ENCODE measurements at places on chromosomes 6 and 20.

DNA sequence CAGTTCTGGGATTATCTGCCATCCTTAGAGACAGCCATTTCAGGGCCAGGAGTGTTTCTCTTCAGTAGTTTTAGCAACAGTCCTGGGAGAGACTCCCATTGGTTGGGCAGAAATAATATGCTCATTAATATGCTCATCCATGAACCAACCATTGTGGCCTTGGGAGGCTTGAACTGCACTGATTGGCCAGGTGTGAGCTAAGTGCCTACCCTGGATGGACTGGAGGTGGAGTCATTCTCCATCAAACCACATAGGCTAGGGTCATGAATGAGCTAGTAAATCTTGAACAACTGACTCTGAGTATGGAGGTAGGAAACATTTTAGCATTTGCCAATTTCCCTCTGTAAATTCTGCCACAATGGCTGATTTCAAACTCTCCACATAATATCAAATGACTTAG lies 70.2 kb upstream of the ZFP64 start:
- DNase-seq = no peak

DNA sequence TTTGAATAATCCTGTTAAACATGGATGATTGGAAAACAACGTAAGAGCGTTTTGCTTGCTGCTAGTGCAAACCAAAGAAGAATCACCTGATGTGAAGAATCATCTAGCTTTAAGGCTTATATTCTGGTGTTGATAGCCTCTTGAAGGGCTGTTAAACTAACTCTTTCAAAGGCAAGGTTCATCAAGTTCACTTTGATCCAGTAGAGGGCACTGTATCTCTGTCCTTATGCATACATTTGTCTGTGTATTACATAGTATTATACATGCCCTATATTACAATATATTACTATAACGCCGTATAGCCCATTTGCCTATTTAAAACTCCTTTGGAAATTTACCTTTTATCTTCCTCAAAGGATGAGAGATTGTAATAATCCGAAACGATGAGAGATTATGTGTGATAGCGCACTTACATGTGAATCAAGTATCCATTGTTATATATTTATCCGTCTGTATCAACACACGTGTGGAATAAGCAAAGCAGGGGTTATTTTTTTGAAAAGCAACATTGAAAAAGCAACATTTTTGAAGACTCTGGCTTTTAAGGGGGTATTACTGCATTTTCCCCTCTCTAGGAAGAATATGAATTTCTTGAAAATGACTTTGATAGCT lies 50.8 kb upstream of the NRN1 start:
- no peak for DNase-seq

DNA sequence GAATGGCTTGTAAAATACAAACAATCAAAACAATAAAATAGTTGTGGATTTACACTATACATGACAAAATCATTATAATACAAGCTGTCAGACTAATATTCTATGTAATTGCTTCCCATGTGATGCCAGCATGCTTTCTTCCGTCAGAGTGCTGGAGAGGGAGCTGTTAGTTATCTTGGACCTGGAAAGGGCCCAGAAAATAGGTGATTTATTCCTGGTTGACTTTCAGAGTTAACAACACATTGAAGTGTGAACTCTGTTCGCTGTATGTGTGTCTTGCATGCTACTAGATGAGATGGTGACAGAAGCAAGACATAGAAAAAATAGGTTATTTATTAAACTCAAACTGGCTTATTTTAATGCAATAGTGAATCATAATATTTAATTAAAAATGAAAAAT lies 70.2 kb downstream of the CDYL start:
- DNase-seq = no peak

GRCh38 chr6:138570725-138571029 lies 71.4 kb upstream of the NHSL1 start:
- no peak for DNase-seq

DNA sequence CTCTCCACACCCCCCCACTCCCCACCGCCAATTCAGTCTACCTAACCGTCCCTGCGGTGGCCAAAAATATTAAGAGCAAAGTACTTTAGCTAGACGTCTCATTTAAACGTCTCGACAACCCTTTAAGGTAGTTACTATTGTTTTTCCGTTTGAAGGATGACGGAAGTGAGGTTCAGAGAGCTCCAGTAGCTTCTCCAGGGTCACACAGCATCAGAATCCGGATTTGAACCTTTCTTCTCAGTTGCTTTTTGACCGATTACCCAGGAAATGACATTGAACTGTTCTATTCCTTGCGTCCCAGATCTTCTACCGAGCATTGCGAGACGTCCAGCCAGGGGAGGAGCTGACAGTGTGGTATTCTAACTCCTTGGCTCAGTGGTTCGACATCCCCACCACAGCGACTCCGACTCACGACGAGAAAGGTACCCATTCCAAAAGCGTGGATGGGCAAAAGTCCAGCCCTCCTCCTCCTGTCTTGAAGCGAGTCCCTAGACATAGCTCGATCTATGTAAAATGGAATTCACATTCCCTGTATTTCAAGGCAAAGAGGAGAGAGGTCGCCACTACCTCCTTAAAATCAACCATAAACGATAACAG lies 2.4 kb downstream of the PRDM13 start:
- no peak for DNase-seq

DNA sequence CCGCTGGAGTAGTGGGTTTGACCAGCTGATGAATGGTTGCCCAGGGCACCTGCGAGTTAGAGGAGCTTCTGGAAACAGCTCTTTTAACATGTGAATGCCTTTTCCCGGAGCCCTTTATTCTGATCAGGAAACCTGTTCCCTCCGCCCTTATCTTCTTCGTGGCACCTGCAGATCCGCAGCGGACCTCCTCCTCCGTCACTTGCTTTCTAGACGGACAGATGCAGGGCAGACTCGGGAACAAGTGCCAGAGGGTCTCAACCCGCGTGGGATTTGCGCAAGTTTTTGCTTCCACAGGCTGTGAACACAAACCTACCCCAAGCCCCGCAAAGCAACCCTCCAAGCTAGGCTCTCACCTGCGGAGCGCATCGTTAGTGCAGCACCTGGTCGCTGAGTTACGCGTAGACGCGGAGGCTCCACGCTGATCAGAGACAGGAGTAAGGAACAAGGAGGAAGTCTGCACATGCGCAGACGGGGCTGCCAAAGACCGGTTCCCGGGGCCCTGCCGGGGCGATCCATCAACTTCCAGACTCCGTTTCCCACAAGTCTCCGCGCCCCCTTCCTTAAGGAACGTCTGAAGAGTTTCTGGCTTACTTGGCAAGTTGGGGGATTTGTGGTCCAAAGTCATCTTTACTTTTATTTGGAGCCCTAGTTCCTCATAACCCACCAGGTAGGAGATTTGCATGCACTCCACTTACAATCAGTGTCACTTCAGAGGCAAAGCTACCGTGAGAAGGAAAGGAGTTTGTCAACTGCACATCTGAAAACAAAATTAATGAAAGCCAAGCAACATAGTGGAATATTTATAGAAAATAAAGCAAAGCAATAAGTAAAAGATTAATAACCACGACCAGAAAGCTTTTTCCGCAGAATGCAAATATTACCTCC lies 52.7 kb upstream of the ELMO2 start:
- no peak for DNase-seq

GRCh38 chr6:8825726-8826125 lies 390.4 kb upstream of the SLC35B3 start:
- DNase-seq = no peak

DNA sequence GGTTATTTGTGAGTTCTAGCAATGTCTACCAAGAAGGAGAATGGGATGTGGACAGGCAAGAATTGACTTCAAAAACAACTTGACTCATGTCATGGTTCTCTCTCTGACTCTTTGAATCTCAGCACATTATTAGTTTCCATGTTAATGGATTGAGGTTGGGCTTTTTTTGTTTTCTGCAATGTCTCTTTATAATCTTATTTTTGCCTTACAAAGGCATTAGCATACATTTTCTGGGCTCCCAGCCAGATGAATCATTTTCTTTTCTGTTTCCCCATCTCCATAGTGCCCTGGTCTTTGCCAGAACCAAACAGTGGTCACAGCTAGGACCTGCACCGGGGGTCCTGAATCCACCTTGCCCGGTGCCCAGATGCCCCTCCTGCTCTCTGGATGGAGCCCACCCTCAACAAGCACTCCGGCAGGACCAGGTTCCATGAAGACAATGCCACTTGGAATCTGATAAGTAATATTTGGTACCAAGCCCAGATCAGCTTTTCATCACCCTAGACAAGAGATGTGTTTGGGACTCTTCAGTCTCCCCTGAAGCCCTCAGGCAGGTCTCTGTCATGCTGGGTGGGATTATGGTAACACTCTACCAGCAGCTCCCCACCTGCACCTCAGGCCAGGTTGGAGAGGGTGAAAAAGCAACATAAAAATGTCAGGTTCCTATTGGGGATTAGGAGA lies 266.7 kb upstream of the SULF2 start:
- no peak for DNase-seq

DNA sequence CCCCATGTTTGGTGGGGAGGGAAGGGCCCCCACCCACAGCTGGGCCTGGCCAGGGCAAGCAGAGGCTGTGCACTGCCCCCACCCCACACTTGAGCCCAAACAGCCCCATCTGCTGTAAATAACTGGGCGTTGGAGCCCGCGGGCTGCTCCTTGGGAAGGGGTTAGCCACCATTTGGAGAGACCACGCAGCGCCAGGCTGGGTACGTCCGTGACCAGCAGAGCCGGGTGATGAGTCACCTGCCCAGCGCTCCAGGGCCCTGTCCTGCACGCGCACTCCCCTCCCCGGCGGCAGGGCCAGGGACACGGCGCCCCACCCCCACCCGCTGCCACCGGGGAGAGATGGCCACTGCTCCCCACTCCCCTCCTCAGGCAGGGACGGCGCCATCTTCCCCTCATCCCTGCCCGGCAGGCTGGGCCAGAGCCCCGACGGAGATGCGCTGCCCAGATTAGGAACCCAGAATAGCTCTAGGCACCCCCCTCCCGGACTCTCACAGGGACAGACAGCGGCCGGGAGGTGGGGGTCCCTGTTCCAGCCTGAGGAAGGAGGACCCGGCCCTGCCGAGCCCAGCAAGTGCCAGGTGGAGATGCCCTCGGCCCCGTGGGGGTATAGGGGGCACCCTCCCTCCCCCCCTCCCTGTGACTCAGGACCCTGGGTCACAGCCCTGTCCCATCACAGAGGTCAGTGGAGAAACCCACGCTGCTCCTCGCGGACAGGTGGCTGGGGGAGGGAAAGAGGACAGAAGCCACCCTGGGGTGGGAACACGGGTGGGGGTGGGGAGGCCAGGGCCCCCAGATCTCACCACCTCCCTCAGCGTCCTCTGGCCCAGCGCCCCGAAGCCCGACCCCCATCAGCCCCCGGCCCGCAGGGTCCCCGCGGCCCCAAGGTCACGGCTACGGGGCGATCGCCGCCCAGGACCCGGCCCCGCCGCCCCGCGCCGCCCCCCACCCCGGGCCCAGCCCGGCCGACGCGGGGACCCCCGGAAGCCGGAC lies 642 bp downstream of the EEF1A2 start:
- DNase-seq = no peak

GRCh38 chr6:160428069-160428430 lies 79.9 kb downstream of the SLC22A3 start:
- DNase-seq = no peak

- no peak for DNase-seq
These were observed 346.4 kb downstream of the CDC5L start for GRCh38 chr6:44733868-44734267.

DNA sequence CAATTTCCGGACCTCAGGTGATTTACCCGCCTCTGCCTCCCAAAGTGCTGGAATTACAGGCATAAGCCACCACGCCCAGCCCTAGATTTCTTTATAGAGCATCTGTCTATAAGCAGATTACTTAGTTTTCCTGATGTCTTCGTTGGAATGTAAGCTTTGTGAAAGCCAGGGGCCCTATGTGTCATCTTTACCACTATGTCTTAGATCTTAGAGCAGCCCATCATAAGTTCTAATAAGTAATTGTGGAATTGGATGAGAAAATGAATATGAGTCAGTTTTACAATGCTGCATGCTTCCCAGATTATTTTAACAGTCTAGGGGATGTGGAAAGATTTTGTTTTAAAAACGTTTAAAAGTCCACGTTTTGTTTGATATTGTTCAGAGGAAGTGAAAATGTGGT lies 9.1 kb upstream of the ZBTB2 start:
- DNase-seq = no peak

GRCh38 chr6:24520929-24521546 lies 26.3 kb downstream of the ALDH5A1 start:
- peak; percentile 34 for DNase-seq

GRCh38 chr6:37432916-37433656 lies at the start of gene CMTR1:
Gene CMTR1, plus strand, starts transcription at chr6:37433221. Its CDS starts 2,409 bp downstream, at chr6:37435630.
- peak; percentile 97 for DNase-seq

DNA sequence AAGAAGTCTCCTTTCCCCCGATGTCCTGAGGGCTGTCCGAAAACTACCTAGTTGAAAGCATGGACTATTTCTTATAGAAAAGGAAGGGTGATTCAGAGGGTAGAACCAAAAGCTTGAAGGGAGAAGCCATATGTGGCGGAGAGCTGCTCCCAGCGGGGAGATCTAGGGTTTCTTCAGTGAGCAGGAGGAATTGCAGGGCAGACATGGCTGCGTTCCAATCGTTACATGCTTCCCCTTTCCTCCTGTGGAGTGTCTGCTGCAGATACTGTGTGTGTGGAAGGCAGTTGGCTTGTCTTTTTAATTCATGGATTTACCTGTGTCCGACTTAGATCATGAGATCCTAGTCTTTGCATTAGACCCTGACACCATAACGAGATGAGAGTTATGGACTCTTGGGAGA lies 799.5 kb downstream of the QKI start:
- no peak for DNase-seq

DNA sequence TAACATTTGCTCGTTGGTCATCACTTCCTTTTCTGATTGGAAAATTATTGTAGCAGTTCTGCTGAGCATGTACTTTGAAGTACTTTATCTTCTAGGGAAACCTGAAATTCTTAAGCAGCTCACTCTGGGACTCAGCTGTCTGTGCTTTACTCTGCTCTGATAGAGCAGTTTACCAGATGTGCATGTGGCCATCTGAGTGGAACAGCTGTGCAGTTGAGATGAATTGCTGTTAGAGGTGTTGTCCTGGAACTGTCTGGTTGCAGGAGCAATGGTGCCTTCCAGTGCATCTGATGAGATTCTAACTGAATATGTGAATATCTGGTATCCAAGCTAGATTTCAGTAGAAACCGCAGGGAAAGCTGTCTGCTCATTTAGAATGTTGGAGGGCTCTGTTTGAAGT lies 27.2 kb downstream of the PANK2 start:
- DNase-seq = no peak

DNA sequence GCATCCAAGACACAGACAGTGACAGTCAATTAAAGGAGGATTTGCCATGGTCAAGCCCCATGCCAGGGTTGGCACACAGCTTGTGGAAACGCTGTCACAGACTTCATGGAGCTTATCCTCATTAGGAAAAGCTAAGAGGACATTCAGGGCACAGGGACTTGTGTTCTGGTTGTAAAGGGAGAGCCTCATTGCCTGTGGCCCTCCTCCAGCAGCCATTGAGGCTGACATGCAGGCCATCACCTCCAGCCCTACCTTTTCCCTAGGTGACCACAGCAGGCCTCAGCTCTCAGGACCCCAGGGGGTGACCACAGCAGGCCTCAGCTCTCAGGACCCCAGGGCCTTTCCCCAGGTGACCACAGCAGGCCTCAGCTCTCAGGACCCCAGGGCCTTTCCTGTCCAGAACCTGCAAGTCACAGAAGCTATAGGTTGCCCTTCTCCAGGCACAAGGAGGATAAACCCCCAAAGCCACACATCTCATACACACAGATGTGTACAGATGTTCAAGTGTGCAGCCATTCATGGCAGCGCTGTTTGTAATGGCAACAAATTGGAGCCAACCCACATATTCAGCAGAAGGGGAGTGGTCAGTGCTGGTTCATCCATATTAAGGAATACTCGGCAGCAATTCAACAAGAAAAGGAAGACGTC lies 26.1 kb downstream of the DUSP22 start:
- DNase-seq = no peak

Measured in activated naive CD4-positive, alpha-beta T cell treated with anti-CD3 and anti-CD28 coated beads, Interleukin-2, amount 50 U/mL, for 16 hours (primary cell).